ENCODE measurements at places on chromosomes 12 and 14. TPM values are rescaled to one million over a fixed set of nuclear protein-coding genes. Genes with fewer than 3 reads are reported as not detected.

The GLIPR1 gene
- 152 TPM for total RNA-seq

DNA sequence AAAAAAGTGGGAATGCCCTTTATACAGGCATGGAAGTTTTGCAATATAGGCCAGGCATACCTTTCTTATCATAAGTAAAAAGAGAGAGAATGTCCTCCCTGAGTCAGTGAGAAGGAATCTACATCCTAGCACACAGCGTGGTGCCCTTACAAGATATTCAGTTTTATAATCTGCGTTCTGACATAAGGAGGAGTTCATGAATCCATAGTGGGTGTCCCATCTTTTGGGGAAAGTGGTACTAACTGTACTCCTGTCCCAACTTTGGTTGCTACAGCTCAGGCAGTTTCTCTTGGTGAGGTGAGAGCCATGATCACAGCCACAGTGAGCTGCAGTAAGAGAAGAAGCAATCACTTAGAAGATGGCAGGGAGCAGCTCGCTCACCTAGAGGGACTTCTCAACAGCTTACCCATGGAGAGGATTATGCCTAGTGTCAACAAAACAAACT is 332.9 kb downstream of the BCAT1 start:
- H3K4me1 ChIP-seq = no peaks in the 10 kb centered on the region
- no peaks in the 10 kb centered on the region for H3K36me3 ChIP-seq
- no peak for DNase-seq
- H3K27me3 ChIP-seq = no peaks in the 10 kb centered on the region
- no peak overlapping the region for H3K4me3 ChIP-seq

- peak overlapping the region; percentile 25 for H3K27ac ChIP-seq
- no peaks in the 10 kb centered on the region for H3K27me3 ChIP-seq
- H3K4me1 ChIP-seq = peaks cover 9% of the 10 kb centered on the region
These were observed 118.0 kb downstream of the NUAK1 start for GRCh38 chr12:106020736-106021135.

The KIF21A gene
- total RNA-seq = 7.7 TPM

GRCh38 chr12:129325566-129325965 is 472.3 kb downstream of the GLT1D1 start:
- no peaks in the 10 kb centered on the region for H3K36me3 ChIP-seq
- no peak overlapping the region for H3K4me3 ChIP-seq
- DNase-seq = no peak

GRCh38 chr12:108441549-108441948 is 73.5 kb upstream of the FICD start:
- H3K36me3 ChIP-seq = no peaks in the 10 kb centered on the region
- no peak overlapping the region for H3K27ac ChIP-seq
- H3K4me3 ChIP-seq = no peak overlapping the region
- H3K27me3 ChIP-seq = no peaks in the 10 kb centered on the region
- no peak for DNase-seq
- H3K4me1 ChIP-seq = no peaks in the 10 kb centered on the region

- H3K27ac ChIP-seq = no peak overlapping the region
- no peaks in the 10 kb centered on the region for H3K36me3 ChIP-seq
- no peak overlapping the region for H3K4me3 ChIP-seq
- peaks cover 5% of the 10 kb centered on the region for H3K4me1 ChIP-seq
These were observed 31.1 kb downstream of the ATF7 start for GRCh38 chr12:53594897-53595615.

GRCh38 chr12:6662602-6662905 is 365 bp downstream of the ING4 start:
- no peak overlapping the region for H3K27ac ChIP-seq
- peak overlapping the region; percentile 91 for H3K4me3 ChIP-seq

GRCh38 chr14:34056046-34056445 is 105.2 kb upstream of the EGLN3 start:
- no peak overlapping the region for H3K27ac ChIP-seq
- no peak for DNase-seq
- H3K36me3 ChIP-seq = no peaks in the 10 kb centered on the region

The NR2C1 gene
- 43.8 TPM for total RNA-seq

DNA sequence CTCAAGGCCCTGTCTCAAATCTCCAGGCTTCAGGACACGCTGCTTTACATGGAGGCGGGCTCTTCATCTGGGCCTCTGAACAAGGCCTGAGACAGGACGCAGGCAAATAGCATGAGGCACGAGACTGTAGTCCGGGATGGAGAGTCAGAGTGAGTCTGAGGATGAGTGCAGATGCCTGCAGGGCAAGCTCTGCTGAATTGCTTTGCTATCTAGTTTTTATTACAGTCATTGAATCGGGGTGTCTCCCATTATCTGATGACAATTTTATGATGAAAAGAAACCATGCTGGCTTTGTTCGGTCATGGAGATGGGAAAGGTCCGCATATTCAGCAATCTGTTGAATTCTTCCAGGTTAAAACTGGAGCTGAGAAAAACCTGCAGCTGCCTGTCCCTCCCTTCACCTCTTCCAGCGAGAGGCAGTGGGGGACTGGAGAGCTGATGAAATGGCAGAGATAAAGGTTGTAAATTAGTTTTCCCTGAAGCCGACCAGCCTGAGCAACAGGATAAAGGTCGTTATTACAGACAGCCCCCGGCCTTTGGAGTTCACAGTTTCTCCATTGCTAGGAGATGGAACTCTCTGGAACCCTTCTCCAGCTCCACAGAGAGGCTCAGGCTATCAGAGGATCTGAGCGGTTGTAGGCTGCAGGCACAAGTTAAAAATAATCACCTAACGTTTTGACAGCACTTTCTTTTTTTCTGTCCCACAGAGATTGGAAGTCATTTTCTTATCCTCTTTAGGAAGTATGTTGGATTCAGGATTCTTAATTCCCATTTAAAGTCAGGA is 1.3 kb upstream of the ADGRD1 start:
- no peaks in the 10 kb centered on the region for H3K4me1 ChIP-seq
- no peak overlapping the region for H3K4me3 ChIP-seq
- no peaks in the 10 kb centered on the region for H3K36me3 ChIP-seq
- H3K27me3 ChIP-seq = no peaks in the 10 kb centered on the region
- DNase-seq = no peak

The MIPOL1 gene
- 19.7 TPM for total RNA-seq

DNA sequence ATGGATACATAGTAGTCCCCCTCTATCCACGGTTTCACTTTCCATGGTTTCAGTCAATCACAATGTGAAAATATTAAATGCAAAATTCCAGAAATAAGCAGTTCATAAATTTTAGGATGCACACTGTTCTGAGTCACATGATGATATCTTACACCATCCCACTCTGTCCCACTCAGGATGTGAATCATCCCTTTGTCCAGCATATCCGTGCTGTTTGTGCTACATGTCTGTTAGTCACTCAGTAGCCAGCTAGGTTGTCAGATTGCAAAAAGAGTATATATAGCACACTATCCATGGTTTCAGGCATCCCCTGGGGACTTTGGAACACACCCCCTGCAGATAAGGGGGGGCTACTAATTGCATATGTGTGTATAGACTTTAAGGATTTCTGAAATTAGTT is 8.1 kb upstream of the NAA30 start:
- no peak overlapping the region for H3K4me3 ChIP-seq
- H3K27me3 ChIP-seq = no peaks in the 10 kb centered on the region
- no peaks in the 10 kb centered on the region for H3K4me1 ChIP-seq
- DNase-seq = no peak

DNA sequence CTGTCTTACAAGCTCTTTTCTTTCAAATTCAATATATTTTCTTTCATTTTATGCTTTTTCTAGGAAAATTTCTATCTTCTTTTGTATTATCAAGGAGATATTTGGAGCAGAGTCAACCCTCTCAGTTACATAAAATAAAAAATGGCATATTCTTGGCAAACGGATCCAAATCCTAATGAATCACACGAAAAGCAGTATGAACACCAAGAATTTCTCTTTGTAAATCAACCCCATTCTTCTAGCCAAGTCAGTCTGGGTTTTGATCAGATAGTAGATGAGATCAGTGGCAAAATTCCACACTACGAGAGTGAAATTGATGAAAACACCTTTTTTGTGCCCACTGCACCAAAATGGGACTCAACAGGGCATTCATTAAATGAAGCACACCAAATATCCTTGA is 20.6 kb downstream of the PIK3C2G start:
- H3K36me3 ChIP-seq = no peaks in the 10 kb centered on the region
- no peak overlapping the region for H3K4me3 ChIP-seq
- DNase-seq = no peak

GRCh38 chr12:120183211-120183631 is 11.3 kb downstream of the GCN1 start:
- no peaks in the 10 kb centered on the region for H3K4me1 ChIP-seq
- H3K27ac ChIP-seq = no peak overlapping the region
- H3K27me3 ChIP-seq = no peaks in the 10 kb centered on the region
- DNase-seq = no peak

The RAB15 gene
- total RNA-seq = 9.0 TPM

The PLEKHG3 gene
- total RNA-seq = 46.5 TPM

- H3K27me3 ChIP-seq = no peaks in the 10 kb centered on the region
- H3K4me3 ChIP-seq = no peak overlapping the region
- no peak overlapping the region for H3K27ac ChIP-seq
- DNase-seq = peak; percentile 73
- H3K4me1 ChIP-seq = no peaks in the 10 kb centered on the region
These were observed 60.1 kb upstream of the RIMBP2 start for GRCh38 chr12:130775953-130776856.

GRCh38 chr12:105538880-105539279 is 208.4 kb downstream of the C12orf75 start:
- no peaks in the 10 kb centered on the region for H3K27me3 ChIP-seq
- H3K4me3 ChIP-seq = no peak overlapping the region
- no peak overlapping the region for H3K27ac ChIP-seq

DNA sequence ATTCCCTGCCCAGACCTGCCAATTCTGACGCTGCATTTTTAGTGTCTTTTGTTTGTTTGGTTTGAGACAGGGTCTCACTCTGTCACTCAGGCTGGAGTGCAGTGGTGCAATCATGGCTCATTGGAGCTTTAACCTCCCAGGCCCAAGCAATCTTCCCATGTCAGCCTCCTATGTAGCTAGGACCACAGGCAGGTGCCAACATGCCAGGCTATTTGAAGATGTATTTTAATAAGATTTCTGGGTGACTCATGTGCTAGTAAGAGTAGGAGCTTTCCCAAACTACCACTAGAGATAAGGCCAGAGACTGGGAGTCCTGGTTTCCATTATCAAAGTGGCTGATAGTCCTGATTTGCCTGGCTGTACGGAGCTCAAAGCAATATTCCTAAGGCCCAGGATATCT is 693.3 kb downstream of the MED13L start:
- no peaks in the 10 kb centered on the region for H3K27me3 ChIP-seq
- no peak overlapping the region for H3K27ac ChIP-seq
- H3K36me3 ChIP-seq = no peaks in the 10 kb centered on the region
- DNase-seq = no peak

- no peaks in the 10 kb centered on the region for H3K36me3 ChIP-seq
- DNase-seq = no peak
- H3K4me3 ChIP-seq = no peak overlapping the region
These were observed 333.1 kb downstream of the FUT8 start for GRCh38 chr14:65745396-65746190.

GRCh38 chr12:34291001-34291400 is 268.7 kb downstream of the ALG10 start:
- H3K4me1 ChIP-seq = no peaks in the 10 kb centered on the region
- H3K27me3 ChIP-seq = no peaks in the 10 kb centered on the region
- H3K36me3 ChIP-seq = no peaks in the 10 kb centered on the region
- no peak overlapping the region for H3K4me3 ChIP-seq

GRCh38 chr12:29673346-29673745 is 110.4 kb downstream of the TMTC1 start:
- no peaks in the 10 kb centered on the region for H3K36me3 ChIP-seq
- no peak overlapping the region for H3K4me3 ChIP-seq
- H3K4me1 ChIP-seq = peaks cover 5% of the 10 kb centered on the region

The CLEC2A gene
- not detected for total RNA-seq

GRCh38 chr12:87384226-87384625 is 645.0 kb downstream of the C12orf50 start:
- no peaks in the 10 kb centered on the region for H3K36me3 ChIP-seq
- H3K27me3 ChIP-seq = no peaks in the 10 kb centered on the region
- no peak overlapping the region for H3K4me3 ChIP-seq
- H3K27ac ChIP-seq = no peak overlapping the region

- no peaks in the 10 kb centered on the region for H3K4me1 ChIP-seq
- no peaks in the 10 kb centered on the region for H3K27me3 ChIP-seq
- H3K27ac ChIP-seq = no peak overlapping the region
- no peak for DNase-seq
- H3K4me3 ChIP-seq = no peak overlapping the region
These were observed 19.4 kb downstream of the HHIPL1 start for GRCh38 chr14:99664058-99664936.

GRCh38 chr12:116654226-116654743 is 83.6 kb downstream of the SPRING1 start:
- H3K4me3 ChIP-seq = no peak overlapping the region
- H3K27ac ChIP-seq = no peak overlapping the region
- no peaks in the 10 kb centered on the region for H3K36me3 ChIP-seq
- no peak for DNase-seq
- no peaks in the 10 kb centered on the region for H3K27me3 ChIP-seq
- H3K4me1 ChIP-seq = no peaks in the 10 kb centered on the region

DNA sequence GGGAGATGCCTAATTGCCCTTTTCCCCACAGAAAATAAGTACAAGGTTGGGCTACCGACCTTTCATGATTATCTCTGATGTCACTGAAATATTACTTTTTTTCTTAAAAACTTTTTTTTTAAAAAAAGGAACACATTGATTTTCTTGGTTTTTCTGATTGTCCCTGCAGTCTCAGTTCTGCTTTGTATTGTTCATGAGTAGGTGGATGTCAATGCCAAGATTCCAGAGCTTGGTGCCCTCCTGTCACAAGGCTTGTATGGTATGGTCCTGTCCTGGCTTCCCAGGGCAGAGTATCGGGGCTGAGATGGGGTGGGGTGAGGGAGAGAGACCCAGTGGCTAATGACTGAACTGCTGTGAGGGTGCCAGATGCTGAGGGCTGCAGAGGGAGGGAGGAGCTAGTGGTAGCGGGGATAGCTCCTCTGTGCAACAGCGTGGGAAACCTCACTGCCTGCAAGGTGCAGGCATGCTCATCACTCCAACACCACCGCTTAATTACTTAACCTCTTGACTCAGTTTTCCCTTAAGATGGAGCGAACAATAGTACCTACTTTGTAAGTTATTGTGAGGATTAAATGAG is 4.4 kb upstream of the CTDSP2 start:
- no peaks in the 10 kb centered on the region for H3K27me3 ChIP-seq
- peak overlapping the region; percentile 81 for H3K27ac ChIP-seq
- no peak for DNase-seq
- H3K36me3 ChIP-seq = no peaks in the 10 kb centered on the region

The UNC79 gene
- total RNA-seq = 0.16 TPM

The CFAP54 gene
- total RNA-seq = 2.2 TPM
